ENCODE measurements at places on chromosomes 1 and 21.

DNA sequence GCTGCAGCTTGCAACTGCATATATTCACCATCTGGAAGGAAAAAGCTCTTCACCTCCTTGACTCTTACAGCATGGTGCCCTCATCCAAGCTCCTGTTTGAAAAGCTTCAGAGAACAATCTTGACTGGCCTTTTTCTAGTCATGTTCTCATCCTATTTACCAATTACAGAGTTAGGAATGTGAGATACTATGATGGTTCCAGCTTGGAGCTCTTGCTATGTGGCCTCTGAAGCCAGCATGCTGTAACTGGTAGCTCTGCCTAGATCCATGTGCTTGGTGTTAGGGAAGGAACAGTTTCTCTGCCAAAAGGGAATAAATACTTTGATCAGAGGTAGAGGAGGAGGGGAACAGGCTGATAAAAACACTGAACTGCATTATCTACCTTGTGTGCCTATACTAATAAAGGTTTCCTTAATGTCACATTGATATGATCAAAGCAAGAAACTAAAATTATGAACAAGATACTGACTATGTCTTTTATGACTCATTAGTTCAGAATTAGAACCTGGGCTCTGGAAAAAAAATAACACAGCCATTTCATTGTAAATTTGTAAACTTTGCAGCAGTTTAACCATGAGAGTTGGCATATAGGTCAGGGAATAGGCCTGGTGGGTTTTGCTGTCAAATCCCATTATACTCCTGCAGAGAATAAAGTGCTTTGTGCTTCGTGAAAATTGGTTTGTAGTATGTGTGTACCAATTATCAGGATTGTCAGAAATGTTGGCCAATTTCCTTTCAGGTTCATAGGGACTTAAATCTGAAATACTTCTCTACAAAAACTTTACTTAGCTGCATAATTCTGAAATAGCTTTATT, 92.7 kb downstream of the LEPR start:
- peak; percentile 17 for DNase-seq

GRCh38 chr21:44067011-44067839, 40.0 kb upstream of the PWP2 start:
- DNase-seq = no peak

GRCh38 chr1:165827268-165828102, at the start of gene UCK2:
Gene UCK2 (plus strand): TSS chr1:165827614. CDS start chr1:165827834, 220 bp downstream.
- peak; percentile 56 for DNase-seq

GRCh38 chr1:225631021-225631663, 21.8 kb downstream of the ENAH start:
- no peak for DNase-seq

All from bronchial epithelial cell (primary cell).